ENCODE measurements at places on chromosomes 7 and 10.

DNA sequence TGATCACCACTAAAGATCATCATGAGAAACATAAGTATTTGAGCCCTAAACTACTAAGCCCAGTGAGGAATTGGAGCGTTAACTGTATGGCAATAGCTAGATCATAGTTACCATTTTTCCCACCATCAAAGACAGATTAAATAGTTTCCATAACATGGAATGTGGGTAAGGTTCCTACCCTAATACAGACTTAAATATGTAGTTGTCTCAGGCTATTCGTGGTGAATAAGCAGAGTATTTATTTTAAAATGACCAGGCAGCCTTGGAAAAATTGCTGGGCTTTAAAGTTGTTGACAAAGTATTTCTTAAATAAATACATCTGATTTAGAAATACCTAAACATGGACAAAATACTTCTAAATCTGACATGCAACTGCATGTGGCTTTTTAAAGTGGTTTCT lies 106.8 kb downstream of the NT5C2 start:
- DNase-seq = no peak

DNA sequence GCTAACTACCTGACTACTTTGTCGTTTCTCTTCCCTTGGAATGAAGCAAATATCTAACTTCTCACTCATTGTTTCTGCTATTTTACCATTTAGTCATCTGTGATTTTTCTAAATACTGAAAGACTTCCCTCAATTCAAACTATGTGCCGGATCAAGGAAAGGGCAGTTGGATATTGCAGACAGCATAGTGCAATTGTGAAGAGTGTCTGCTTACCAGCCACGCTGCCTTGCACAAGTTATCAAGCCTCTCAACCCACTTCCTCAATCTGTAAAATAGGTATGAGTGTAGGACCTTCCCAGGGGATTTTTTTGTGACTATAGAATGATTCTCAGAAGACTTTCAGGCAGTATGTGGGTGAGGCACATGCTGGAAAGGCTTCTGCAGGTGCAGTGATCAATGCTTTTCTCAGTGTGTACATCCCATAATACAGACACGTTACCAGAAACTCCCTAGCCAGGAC lies 54.3 kb downstream of the EGFR start:
- no peak for DNase-seq

GRCh38 chr10:30420766-30421165 lies 13.2 kb upstream of the MAP3K8 start:
- no peak for DNase-seq

- DNase-seq = no peak
Measured at GRCh38 chr10:123395906-123396305, 241.7 kb downstream of the BUB3 start.

- no peak for DNase-seq
Measured at GRCh38 chr7:130896898-130897514, 163.0 kb upstream of the KLF14 start.

DNA sequence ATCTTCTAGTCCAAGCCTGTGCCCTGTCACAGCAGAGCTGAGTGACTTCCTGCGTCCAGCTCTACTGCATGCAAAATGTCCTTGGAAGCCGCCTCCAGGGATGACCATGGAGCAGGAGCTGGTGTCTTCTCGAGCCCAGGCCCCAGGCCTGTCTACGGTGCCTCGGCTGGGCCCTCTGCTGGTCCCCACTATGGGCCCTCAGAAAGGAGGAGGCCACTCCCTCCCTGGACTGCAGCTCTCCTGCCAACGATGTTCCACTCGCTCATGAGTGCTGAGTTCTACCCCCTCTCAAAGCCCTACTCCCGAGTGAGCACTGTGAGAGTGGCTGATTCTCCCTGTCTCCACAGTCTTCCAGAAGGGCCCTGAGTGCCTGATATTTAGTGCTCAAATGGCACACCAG lies 504.9 kb downstream of the PTPRN2 start:
- DNase-seq = no peak

DNA sequence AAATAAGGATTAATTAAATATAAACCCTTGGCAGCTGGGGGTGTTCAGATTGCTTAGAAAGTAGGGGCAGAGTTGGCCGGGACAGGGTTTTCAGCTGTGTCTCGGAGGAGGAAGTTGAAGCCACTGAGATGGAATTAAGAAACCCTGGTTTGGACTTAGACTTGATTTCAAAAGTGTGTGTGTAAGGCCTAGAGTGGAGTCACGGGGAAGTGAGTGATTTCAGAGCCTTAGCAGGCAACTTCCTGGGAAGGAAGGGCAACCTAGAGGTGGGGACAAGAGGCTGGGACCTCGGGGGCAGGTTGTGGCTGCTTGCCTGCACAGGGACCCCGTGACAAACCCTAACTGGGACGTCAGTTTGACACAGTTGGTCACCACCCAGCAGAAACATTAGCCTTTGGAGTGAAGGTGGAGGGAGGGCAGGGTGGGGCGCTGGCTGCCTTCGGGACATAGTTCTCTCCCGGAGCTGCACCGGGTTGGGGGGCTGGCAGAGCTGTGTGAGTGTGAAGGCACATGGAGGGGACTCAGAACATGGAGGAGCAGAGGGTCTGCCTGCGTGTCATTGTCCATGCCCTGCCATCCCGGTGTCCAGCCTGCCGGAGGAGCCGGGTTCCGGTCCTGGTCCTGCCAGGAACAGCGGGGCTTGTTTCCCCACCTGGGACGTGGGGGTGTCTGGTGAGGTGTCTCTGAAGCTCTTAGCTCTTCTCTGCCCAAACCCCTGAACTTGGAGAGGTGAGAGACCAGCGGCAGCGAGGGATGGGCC lies 1.8 kb downstream of the BRI3 start:
- DNase-seq = no peak

GRCh38 chr10:34628174-34628796 lies 186.8 kb downstream of the PARD3 start:
- no peak for DNase-seq

GRCh38 chr7:43925984-43926797 lies at the start of gene UBE2D4:
TSS of gene UBE2D4 (plus strand) at chr7:43926436. CDS start at chr7:43926533, 97 bp downstream.
- DNase-seq = peak; percentile 54

DNA sequence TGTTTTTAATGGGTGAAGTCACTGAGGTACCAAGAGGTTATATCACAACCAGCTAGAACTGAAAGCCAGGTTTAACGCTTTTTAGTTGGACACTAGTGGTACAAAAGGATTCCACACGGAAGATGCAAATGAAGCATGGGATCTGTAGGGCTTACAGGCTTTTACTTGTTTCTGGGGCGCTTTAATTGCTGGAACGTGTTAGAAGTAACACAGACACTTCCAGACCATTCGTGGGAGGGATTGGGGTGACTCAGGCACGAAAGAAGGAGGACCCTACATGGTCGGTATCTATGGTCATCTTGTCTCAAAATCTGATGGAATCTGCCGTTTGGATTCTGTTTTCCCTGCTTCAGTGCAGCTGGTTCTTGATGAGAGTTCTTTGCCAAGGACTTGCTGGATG lies 1.0 kb downstream of the YKT6 start:
- no peak for DNase-seq

- no peak for DNase-seq
Measured at GRCh38 chr7:147240468-147240867, 1123.9 kb downstream of the CNTNAP2 start.

DNA sequence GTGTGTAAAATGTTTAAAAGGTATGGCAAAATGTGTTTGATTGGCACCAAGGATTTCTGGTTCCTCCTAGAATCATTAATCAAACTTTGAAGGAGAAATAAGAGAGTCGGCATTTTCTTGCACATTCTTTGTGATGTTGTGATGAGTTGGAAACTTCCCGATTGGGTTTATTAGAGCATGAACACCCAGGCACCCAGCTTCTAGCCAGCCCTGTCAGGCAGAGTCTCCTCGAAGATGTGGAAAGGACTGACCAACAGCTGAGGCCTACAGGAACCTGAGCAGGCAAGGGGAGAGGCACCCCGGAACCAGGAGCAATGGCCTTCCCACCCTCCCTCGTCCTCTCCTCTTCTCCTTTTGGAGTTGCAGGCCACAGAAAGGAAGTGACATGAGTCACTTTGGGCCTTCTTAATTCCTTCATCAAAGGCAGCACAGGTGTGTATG lies 68.7 kb downstream of the EGFR start:
- DNase-seq = no peak

DNA sequence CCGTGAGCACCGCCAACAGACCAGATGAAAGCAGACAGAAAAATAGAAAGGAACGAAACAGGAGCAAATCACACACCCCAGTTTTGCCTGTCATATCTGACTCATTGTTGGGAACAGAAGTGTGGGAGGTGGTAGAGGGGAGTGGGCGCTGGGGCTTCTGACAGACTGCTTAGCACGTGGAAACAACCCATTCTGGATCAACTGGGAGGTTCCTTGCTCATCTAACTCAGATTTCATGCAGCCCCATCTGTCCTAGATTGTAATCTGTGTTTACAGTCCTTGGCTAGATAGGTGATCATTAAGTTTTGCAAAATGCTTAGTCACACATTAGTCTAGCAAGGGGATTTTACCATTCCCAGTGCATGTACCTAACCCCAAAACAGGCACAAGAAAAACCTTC lies 154.1 kb downstream of the NRP1 start:
- no peak for DNase-seq
